Progenitor cell of endocrine pancreas (in vitro differentiated cells): ENCODE measurements at places on chromosomes 2 and 18.

DNA sequence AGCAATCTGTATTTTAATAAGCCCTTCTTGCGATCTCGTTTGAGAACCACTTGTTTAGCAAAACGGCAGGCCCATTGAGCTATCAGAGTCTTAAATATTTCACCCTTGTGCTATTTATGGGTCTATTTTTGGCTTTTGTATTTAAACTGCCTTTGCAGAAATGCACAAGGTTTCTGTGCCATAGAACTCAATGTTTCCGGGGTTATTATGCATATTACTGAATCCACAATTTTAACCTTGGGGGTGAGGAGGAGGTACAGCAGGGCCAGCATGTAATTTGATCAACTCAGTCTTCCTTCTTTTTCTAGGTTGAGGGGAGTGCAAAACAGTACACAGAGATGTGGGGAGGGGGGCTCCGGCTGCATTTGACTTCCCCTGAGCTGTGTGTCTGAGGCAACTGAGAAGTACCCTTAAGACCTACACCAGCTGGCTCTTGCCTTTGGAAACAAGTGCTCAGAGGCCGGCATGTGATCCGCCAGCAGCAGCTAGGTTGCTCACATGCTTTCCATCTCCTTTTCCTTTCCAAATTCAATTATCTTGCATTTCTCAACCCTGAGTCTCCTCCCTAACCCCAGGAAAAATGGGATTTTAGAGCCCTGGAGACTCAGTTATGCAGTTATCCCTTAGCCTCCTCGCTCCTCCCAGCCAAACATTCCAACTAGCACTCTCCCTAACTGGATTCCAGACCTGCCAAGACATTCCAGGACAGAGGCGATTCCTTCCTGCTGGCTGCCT lies 103.0 kb downstream of the HNRNPLL start:
- no peak for DNase-seq

- no peak for DNase-seq
Observed at GRCh38 chr2:5982193-5982902, 290.2 kb downstream of the SOX11 start.

GRCh38 chr2:33605056-33605455 lies 6.0 kb upstream of the FAM98A start:
- DNase-seq = no peak

- no peak for DNase-seq
Observed at GRCh38 chr18:79528316-79528695, 132.6 kb downstream of the NFATC1 start.

- DNase-seq = no peak
Observed at GRCh38 chr2:10332402-10333246, 29.9 kb downstream of the HPCAL1 start.

DNA sequence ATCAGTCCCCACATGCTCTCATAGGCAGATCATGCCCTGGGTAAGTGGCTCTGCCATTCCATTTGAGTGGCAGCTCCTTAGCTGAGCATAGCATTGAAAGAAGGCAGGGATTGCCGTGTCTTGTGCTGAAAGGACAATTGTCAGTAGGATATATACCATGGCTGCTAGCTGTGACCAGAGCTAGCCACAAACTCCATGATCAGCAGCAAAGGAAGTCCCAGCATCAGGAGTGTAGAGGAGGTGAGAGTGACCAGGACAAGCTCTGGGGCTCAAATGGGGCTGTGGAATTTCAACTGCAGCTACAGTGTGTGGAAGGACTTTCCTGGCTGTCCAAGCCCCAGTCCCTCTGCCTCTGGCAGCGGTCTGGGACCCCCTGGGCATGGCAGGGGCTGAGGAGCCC lies 54.4 kb upstream of the LGALSL start:
- no peak for DNase-seq

GRCh38 chr18:3902676-3903075 lies 452.7 kb downstream of the TGIF1 start:
- DNase-seq = no peak

- DNase-seq = peak; percentile 11
Observed at GRCh38 chr2:167293172-167293781, 405.0 kb downstream of the XIRP2 start.

DNA sequence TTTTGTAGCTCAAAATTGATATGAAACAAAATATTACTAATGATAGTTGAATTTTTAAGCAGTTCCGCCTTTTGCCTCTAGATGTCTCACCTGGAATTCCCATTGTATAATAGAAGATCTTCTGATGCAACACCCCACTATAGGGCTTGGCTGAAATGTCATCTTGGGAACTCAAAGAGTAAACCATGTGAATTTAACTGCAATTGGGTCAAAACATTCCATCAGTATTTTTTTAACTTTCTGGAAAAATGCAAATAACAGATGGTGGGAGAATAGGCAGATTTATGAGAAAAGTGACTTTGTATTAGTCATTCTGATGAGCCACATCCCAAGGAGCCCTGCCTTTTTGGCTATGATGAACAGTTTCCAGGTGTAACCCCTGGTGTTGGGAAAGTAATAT lies 489.9 kb downstream of the NYAP2 start:
- no peak for DNase-seq
